ENCODE measurements at places on chromosomes 11 and 22.

DNA sequence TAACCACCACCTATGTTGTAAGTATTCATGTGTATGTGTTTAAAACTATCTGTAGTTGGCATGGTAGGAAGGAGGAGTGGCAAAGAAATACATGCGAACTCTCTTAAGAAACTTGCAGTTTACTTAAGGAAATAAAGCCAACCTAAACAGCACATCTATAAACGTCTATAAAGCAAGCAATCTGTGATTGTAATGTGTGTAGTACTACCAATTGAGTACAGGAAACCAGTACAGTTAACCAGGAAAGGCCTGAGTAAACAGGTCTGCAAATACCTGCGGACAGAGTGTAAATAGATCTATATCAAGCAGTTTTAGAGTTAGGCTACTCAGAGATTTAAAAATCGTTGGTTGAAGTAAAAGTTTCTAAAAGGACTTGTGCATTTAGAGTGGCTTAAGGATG is 59.5 kb upstream of the AMOTL1 start:
- no peak for DNase-seq

DNA sequence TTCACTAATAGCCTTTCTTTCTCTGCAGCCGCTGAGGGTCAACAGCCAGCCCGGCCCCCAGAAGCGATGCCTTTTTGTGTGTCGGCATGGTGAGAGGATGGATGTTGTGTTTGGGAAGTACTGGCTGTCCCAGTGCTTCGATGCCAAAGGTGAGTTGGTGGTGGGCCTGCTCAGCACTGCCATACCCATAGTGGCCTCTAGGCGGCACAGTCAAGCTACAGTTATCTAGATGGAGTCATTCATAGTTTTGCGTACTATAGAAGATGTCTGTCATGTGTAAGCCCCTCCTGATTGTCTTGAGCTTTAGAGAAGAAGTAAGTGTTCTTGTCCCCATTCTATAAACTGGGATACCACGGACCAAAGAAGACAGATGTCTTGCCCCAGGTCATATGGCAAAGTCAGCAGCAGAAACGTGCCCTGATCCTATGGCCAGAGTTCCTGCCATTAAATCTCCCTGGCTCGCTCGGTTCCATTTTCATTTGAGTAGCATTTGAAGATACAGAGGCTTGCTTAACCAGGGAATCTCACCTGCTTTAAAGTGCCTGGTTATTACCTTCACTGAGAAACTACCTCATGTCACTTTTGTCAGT is 42.1 kb upstream of the CRTAM start:
- peak; percentile 43 for DNase-seq

DNA sequence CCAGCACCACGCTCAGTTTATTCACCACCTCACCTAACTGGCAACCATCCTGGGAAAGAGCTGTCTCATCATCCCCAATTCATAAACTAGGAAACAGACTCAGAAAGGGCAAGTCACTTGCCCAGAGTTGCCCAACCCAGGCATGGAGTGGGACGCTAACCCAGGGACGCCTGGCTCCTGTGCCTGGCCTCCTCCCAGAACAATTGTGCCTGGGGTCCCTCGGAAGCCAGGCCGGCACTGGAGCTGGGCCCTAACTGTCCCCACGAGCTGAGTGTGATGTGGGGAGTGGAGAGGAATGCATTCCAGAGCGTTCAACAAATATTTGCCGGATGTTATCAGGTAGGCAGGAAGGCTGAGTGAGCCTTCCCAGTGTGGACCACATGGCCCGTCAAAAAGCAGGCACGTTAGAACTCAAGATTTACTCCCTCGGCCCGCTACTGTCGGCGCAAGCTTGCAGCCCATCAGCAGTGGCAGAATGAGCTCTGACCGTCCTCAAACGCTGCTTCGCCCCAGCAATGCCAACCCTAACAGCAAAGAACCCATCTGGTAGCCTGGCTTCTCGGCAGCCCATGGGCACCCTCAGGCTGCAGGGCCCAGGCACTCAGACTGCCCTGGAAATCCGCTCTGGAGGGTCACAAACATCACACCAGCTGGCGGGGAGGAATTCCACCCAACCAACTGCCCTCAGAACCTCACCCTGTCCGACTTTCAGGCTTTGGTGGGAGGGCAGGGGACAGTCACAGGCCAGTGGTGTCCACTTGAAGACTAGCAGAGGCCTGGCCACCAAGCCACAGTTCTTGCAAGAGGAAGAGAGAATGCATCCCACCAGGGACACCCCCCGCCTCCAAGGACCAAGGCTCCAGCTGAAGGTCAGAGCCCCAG is 35.6 kb downstream of the MYH9 start:
- no peak for DNase-seq

DNA sequence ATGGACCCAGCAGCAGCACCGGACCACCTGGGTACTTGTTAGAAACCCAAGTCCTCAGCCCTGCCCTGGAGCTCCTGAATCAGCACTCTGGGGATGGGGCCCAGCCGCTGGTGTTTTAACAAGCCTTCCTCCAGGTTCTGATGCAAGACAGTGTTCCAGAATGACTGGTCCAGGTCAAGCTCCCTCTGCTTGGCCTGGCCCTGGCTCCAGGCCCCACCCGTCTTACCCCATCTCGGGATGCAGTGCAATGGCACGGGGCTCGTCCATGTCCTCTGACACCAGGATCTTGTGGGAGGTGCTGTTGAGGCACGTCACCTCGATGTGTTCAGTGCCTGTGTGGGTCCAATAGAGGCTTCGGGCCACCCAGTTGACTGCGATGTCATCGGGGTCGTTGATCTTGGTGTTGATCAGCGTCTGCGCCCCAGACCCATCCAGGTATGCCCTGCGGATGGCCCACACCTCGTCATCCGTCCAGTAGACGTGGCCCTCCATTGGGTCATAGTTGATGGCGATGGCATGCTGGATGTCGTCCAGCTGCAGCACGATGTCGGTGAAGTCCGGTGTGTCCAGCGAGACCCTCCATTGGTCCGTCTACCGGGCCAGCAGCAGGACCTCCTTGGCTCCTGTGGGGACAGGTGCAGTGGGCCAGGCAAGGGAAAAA is 140.3 kb downstream of the CRYBB2 start:
- no peak for DNase-seq

- DNase-seq: no peak
These were observed 1078.9 kb downstream of the OPCML start for GRCh38 chr11:132453406-132453805.

GRCh38 chr11:77106321-77106720 is 3.7 kb downstream of the OMP start:
- DNase-seq: no peak

GRCh38 chr11:31437742-31438435 is 68.2 kb downstream of the DNAJC24 start:
- DNase-seq: no peak

DNA sequence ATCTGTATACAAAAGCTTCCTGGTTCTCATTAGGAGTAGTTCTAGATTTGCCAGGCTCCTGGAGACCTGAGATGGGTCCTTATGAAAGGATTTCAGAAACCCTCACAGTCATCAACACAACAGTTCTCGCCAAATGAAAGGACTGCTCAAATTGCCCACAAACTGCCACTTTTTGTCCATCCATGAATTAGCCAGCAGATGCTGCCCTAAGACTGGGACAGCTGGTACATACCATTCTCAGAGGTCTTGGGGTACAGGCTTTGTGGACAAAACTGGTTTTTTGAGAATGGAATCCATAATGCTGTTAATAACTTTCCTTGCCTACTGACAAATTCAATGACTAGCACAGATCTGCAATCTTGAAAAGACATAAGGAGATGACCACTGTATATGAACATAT is 23.4 kb upstream of the BDNF start:
- DNase-seq: no peak

- DNase-seq: no peak
These were observed 3.6 kb downstream of the GTPBP1 start for GRCh38 chr22:38709306-38709705.

GRCh38 chr11:69841859-69842698 is 22.9 kb upstream of the FGF3 start:
- no peak for DNase-seq

DNA sequence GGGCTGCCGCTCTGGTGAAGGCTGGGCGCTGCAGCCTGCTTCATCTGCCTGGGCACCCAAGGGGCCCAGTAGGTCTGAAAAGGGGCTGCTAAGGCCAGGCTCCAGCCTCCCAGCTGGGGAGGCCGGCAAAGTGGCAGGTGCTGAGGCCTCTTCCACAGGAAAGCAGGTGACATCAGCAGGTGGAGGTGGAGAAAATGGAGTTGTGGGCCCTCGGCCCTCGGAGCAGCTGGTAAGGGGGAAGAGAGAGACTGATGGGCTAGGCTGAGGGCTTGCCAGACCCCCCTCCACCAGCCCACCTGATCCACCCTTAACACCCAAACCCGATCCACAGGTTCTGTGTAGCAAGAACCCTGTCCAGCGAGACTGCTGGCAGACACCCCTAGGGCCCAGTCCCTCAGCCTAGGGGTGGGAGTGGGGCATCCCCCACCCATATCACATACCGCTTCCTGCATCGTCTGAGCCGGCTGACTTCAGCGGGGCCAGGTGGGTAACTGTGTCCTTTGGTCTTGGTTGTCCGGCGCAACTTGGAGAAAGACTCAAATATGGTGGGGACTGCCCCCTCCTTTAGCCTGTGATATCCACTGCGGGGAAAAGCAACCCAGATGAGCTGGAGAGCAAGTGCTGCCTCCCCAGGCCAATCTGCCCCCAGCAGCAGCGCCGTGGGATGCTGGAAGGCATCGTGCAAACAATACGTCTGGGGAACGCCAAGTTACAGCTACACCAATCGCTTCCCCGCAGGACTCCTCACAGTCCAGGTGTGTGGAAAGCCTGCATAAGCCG is 1.5 kb downstream of the THAP7 start:
- DNase-seq: no peak

DNA sequence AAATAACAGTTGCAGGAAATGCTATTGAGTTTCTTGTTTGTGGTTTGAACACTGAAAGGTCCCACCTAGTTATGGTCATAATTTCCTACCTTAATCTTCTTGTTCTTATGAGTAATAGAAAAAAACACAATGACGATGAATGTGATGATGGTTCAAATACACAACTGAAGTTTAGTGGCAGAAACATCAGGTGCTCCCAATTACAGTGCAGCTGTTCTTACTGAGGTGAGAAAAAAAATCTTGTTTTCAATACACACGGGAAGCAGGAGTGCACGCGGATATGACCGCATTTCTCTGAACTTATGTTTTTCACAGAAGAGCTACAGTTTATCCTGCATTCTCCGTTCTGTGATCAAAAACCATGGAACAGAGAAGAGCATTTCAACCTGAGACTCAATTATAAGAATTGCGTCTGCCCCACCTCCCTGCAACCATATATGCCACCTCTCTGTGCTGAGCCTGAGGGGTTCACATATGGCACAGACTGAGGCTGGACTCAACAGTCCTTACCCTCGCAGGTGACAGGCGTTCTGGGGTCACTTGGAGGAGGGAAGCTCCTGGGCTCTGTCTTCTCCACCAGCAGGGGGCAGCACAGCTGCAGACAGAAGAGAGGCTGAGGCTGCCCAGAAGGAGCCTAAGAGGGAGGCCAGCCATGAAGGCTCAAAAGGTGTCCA is 99.7 kb upstream of the IGLL5 start:
- peak; percentile 73 for DNase-seq

GRCh38 chr22:44026630-44027511 is 2.8 kb downstream of the PARVB start:
- peak; percentile 62 for DNase-seq

DNA sequence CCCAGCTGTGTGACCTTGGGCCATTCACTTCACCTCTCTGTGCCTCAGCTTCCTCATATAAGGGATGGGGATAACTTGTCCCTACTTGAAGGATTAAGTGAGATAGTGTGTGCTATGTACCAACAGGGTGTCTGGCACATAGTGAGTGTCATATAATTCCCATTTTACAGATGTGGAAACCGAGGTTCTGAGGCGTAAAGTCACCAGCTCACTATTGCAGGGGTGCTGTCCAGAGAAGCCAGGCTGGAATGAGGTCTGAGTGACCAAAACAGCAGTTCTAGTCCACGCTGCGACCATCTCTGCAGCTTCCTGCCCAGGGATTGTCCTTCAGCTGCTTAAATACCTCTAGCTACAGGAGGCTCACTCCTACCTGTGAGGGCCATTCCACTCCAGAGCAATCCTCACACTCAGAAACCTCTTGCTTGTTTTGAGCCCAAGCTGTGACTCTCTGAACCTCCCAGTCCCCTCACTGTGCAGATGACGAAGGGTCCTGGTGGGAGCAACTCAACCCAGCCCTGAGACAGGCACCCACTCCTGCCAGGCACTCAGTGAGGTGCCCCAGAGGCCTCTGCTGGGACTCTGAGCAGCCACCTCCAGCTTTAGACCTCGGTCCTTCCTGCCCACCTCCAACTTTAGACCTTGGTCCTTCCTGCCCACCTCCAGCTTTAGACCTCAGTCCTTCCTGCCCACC is 5.8 kb downstream of the MB start:
- no peak for DNase-seq

DNA sequence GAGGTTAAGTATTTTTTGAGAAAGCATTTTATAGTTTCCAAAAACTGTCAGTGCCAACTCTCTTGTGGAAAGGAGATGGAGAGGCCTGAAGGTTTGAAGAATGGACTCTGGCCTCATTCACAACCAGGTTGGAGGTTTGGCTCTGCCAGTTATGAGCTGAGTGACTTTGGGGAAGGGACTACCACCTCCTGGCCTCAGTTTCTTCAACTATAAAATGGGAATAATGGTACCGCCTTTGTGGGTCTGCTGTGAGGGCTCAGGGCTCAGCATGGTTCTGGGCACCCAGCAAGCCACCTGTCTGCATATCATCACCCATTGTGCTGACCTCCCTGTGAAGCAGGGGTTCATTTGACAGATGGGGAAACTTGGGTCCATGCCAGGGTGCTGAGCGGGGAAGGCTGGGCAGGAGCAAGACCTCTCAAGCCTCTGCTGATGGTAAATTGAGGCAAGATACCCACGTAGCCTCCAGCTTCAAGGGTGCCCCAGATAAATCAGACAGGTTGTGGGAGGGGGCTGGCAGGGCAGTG is 3.5 kb upstream of the LIF start:
- no peak for DNase-seq

DNA sequence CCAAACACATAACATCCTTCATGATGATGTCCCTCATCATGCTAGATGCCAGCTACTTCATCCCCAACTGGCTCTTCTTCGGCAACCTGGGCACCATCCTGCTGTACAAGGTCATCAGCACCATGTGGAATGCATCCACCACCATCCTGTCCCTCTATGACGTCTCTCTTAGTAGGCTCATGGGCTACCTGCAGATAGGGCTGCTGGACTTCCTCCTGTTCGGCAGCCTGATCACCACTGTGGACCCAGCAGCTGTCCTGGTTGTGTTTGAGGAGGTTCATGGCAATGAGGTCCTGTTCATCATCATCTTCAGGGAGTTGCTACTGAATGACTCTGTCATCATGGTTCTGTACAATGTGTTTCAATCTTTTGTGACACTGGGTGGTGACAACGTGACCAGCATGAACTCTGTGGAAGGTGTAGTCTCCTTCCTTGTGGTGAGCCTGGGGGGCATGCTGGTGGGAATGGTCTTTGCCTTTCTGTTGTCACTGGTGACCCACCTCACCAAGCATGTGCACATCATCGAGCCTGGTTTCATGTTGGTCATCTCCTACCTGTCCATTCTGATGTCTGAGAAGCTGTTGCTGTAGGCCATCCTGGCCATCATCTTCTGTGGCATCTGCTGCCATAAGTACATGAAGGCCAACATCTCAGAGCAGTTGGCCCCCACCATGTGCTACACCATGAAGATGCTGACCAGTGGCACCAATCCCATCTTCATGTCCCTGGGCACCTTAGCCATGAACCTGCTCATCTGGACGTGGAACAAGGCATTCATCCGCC is 120.7 kb upstream of the SERPIND1 start:
- no peak for DNase-seq
